Stimulated activated CD4-positive, alpha-beta T cell treated with anti-CD3 and anti-CD28 coated beads, Interleukin-4, amount 100 ng/mL, for 4 hours (primary cell): ENCODE measurements at places on chromosomes 12 and 14.
A peak's percentile ranks its signal among the peaks of the same experiment; 100 is the strongest.

DNA sequence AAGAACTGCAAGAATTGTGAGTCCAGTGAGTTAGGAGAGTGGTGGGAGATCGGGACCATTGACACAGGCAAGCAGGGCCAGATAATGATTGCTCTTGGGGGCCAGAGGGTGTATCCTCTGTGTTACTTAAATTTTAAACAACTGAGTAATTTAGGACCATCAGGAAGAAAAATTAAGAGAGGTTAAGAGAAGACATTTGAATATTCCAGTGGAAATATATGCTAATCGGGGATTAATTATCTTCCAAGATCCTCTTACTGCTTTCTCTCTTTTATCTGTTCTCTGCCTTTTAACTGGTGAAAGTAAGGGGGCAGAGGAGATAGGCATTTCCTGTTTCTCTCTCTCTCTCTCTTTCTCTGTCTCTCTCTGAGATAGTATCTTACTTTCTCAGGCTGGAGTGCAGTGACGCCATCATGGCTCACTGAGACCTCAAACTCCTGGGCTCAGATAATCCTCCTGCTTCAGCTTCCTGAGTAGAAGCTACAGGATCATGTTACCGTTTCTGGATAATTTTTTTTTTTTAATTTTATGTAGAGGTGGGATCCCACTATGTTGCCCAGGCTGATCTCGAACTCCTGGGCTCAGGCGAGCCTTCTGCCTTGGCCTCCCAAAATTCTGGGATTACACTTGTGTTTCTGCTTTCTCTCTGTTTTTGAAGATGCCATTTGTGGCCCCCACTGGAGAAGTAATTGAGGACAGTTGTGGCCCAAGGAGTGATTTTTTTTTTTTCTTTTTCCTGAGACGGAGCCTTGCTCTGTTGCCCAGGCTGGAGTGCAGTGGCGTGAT is 85.1 kb downstream of the DIP2B start:
- DNase-seq = peak; percentile 18

DNA sequence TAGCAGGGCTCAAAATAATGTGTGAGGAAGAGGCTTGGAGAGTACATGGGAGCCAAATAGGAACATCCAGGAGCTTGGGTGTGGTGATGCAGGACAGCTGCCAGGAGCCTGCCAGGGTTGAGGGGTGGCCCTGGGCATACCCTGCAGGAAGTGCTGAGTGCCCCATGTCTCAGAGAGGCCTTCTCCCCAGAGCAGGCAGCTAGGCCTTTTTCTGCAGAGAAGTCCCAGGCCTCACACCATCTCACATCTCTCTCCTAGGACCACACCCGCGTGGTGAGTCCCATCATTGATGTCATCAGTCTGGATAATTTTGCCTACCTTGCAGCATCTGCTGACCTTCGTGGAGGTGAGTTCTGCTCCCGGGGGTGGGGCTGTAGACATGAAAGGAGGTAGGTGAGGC is 66.9 kb downstream of the ERH start:
- no peak for DNase-seq

DNA sequence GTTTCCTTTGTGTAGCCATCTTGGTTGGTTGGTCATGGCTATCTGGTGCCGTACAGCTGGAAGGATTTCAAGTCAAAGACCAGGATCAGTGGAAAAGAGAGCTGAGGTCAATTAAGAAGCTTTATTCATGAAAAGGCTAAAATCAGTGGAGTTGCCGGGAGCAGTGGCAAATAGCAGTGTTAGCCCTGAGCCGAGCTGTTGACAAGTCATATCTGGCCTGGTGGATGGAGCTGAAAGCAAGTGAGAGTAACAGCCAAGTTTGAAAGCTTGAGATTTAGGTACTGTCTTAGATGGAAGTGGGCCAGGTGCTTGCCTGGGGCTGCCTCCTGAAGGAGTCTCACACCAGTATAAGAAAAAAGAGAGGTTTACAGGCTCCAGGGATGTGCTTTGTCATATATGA is 9.0 kb downstream of the BATF start:
- DNase-seq = no peak

- DNase-seq = no peak
These were observed 114.5 kb downstream of the CMAS start for GRCh38 chr12:22160396-22161003.

DNA sequence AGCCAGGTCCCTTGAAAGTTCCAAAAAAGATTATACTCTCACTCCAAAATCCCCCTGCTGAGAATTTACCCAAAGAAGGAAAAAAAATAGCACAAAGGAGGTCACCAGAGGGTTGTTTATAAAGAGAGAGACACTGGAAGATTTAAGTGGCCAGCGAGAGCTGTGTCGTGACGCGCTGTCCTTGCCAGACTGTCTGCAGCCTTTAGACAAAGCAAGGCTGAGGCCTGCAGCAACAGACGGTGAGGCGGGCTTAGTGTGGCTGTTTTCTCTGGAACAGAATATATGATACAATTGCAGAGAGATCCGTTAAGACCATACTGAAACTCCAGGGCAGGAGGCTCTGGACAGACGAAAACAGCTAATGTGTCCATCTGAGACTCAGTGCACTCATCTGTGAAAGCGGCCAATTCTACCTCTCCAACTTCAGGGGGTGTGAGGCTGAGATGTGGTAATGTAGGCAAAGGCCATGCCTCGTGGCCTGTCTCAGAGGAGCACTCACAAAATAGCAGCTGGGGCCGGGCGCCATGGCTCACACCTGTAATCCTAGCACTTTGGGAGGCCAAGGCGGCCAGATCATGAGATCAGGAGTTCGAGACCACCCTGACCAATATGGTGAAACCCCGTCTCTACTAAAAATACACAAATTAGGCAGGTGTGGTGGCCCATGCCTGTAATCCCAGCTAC is 36.2 kb downstream of the ANAPC7 start:
- no peak for DNase-seq

GRCh38 chr14:85702191-85702590 is 172.2 kb downstream of the FLRT2 start:
- DNase-seq = no peak

DNA sequence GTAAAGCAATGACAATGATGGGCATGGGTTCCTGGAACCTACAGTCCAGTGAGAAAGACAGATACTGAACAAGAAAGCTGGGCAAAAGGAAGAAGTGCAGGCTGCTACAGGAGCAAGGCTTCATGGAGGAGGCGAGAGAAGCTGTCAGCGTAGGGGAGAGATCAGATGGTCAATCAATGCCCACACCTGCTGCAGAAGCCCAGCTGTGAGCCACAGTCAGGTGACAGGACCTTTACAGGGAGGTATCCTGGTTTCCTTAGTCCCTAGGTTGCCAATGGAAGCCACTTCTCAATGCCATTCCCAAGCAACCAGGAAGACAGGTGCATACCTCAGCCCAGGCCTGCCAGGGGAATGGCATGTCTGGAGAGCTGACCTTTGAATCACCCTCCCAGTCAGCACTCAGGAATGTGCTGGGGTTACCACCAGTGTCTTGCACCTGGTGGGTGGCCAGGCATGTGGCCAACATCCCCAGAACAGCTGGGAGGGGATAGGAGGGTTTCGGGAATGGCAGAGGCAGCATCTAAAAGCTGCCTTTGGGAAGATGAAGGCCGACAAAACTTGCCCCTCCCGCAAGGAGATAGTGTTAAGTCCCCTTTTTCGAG is 170.3 kb downstream of the TTC7B start:
- no peak for DNase-seq

GRCh38 chr14:74240794-74241651 is 1.8 kb downstream of the VSX2 start:
- no peak for DNase-seq

GRCh38 chr12:1592444-1593173 is 1.8 kb downstream of the FBXL14 start:
- peak; percentile 69 for DNase-seq

DNA sequence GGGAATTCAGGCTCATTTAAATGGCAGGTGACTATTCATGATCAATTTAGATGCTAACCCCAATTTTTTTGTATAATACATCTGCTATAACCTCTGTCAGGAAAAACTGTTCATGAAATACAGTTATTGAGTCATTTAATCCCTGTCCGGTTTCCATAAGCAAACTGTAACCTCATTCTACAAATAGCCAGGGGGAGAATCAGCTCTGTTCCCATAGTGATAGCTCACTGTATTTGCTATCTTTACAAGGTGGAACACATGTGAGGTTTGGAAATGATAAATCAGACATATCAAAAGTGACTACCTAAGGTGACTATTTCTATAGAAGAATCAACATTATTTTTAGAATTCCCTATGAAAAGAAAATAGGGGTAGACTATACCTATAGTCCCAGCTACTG is 38.6 kb upstream of the VPS33A start:
- DNase-seq = no peak

DNA sequence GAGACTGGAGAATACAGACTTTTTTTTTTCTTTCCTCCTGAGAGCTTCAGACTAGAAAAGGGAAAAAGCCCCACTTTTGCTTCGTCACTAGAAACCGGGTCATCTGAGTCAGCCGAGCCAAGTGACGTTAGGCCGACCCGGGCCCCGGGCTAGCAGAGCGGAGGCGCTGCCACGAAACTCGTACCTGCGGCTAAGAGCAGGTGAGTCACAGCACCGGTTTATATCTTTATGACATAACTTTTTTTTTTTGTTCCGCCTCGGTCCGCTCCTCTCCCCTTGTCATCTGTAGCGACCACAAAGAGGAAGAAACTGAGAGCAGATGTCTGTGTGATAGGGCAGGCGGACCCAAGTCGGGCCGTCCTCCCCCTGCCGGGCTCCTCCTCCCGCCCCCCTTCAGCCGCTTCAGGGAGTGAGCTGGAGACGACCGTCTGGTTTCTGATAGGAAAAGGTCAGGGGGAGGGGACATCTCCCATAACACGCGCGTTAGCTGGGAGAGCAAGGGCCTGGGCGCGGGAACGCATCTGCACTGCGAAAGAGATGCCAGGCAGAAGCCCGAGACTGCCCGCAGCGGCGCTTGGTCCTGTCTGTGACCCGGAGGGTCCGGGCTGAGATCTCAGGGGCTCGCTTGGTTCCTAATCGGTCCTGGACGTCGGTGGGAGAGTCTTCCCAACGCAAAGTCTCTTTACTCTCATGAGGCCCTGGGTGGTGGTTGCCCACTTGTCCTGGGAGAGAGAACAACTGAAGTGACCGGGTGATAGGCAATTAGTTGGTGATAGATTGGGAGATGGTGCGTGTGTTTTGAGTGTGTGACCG is 586 bp downstream of the TTC6 start:
- peak; percentile 66 for DNase-seq

DNA sequence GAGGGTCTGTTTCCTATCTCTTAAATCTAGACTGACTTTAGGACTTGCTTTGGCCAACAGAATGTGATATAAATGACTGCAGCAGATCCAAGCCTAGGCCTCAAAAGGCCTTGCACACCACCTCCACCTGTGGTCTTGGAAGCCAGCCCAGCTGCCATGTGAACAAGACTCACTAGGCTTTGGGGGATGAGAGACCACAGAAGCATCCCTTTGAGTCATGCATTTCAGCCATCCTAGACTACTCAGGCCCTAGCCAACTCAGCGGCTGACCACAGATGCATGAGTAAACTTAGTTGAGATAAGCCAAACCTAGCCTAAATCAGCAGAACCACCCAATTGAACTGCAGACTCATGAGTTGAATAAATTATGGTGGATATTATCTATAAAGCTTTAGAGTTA is 87.7 kb downstream of the KCNH5 start:
- DNase-seq = no peak

GRCh38 chr14:35107866-35108265 is 13.9 kb downstream of the PPP2R3C start:
- no peak for DNase-seq

- no peak for DNase-seq
These were observed 44.8 kb downstream of the FBXW8 start for GRCh38 chr12:116955382-116956021.

GRCh38 chr12:67434671-67435370 is 165.7 kb downstream of the CAND1 start:
- DNase-seq = no peak

DNA sequence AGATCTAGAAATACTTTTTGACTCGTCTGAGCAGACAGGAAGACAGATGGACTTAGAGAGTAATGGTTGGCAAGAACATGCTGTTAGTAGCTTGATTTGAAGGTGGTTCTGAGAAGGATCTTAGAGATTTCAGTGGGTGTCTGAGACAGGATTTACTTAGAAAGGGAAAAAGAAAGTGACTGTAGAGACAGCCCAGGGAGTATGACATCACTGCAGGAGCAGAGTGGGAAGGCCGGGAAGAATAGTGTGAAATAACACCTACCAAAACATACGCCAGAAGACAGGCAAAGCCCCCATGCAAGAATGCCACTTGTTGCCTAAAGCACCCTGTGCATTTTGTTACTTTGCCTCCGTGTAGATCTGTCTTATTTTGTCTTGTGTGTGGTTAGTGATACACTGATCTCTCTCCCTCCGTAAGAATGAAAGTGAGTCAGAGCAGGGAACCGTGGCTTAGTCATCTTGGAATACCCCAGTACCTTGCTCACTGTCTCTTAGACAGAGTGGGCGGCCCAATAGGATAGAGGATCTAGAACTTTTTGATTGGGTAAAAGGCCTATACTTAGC is 161.3 kb upstream of the IFNG-AS1 start:
- peak; percentile 10 for DNase-seq

DNA sequence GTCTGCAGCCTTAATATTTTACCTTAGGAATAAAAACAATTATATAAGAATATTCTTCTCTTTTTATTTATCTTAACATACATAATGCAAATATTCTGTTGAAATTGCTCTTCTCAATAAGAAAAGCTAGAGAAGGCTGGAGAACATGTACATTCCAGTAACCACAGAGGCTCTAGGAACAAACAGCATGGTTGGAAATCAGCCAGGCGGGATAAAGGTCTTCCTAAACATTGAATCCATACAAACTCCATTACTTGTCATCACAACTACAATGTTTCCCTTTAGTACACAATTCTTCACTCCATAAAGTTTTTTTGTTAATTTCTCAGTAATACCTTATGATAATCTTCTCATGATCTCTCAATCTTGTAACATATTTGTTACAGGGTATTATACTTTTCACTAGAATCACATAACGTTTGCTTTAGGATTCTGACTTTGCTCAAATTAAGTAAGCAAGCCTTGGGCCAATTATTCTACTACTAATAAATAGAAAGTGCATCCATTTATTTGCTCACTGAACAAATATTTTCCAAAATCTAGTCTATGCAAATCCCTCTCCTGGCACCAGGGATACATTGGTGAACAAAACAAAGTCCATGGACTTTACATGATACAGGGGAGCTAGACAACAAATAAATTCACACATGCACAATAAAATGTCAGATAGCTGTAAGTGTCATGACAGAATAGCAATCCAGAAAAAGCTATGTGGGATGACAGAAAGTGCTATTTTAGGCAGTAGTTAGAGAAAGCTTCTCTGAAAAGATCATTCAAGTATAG is 237.5 kb upstream of the TMTC1 start:
- DNase-seq = no peak

- DNase-seq = no peak
These were observed 2.2 kb upstream of the KRT80 start for GRCh38 chr12:52193991-52194390.

DNA sequence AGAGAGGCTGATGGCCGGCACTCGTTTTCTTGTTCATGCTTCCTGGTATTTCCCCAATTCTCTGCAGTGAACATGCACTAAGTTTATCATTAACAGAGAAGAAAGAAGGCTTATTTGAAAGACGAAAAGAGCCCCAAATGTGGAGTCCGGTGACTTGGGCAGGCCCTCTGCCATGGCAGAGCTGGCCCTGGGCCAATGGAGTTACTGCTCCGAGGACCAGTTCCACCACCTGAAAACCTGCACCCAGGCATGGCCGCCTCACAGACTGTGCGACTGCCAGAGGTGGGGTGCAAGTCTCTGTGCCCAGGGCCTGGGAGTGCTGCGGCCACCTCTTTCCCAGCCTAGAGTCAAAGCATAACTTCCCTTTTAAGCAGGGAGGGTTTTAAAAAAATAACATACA is 24.9 kb downstream of the DEGS2 start:
- DNase-seq = no peak
